ENCODE measurements at places on chromosomes 16 and 17. TPM values are rescaled to one million over a fixed set of nuclear protein-coding genes. Genes with fewer than 3 reads are reported as not detected.

The KRTAP1-5 gene
- not detected for total RNA-seq

The HOXB7 gene
- total RNA-seq = 7.1 TPM

The KCNJ2 gene
- 1.3 TPM for total RNA-seq

The GUCY2D gene
- total RNA-seq = not detected

The CDRT15 gene
- total RNA-seq = not detected

The TMEM238L gene
- not detected for total RNA-seq

The RND2 gene
- 0.13 TPM for total RNA-seq

The TBC1D16 gene
- total RNA-seq = 29.1 TPM

The TEX2 gene
- 29.2 TPM for total RNA-seq

The TBC1D3 gene
- not detected for total RNA-seq

The RNF157 gene
- total RNA-seq = 0.26 TPM

The UBTF gene
- total RNA-seq = 37.5 TPM

The FBXW10 gene
- total RNA-seq = not detected

The SPATA32 gene
- total RNA-seq = not detected

The ALDOC gene
- total RNA-seq = 30.7 TPM

The CTU2 gene
- 12.8 TPM for total RNA-seq

The MEOX1 gene
- 1.0 TPM for total RNA-seq

The SLC9A5 gene
- total RNA-seq = 0.39 TPM

The SLC26A11 gene
- total RNA-seq = 9.5 TPM

The GLYR1 gene
- total RNA-seq = 45.7 TPM

The ATP2A3 gene
- not detected for total RNA-seq

The LGALS9C gene
- total RNA-seq = not detected

The RAI1 gene
- total RNA-seq = 6.0 TPM

The SRCIN1 gene
- total RNA-seq = under 0.01 TPM

The OTOP2 gene
- not detected for total RNA-seq

The NOD2 gene
- total RNA-seq = 1.0 TPM

The NPIPB2 gene
- total RNA-seq = 4.0 TPM

The KRT33B gene
- not detected for total RNA-seq

The CCL17 gene
- total RNA-seq = not detected

The TLCD2 gene
- total RNA-seq = 1.4 TPM

The KIF2B gene
- not detected for total RNA-seq

The ZG16B gene
- total RNA-seq = not detected

The DYNLRB2 gene
- not detected for total RNA-seq

The WFDC1 gene
- total RNA-seq = not detected
